CD4-positive, alpha-beta memory T cell (primary cell): ENCODE measurements at places on chromosomes 12 and 14. TPM values are rescaled to one million over a fixed set of nuclear protein-coding genes. Genes with fewer than 3 reads are reported as not detected.

DNA sequence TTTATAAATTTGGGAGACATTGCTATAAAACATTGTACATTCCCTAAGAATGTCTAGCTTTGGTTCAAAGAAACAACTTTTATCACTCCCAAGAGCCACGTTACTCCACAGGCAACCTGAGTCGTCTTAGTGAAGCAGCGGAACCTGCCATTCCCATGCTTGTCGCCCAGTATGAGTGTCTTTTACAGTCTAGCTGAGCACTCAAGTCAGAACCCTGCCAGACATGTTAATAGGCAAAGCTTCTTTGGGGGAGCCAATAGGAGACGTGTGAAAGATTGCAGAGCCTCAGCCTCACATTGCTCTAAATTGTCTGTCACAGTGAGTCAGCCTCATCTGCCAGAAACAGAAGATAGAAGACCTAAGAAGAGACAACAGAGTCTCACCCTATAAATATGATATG, 541.6 kb upstream of the FLRT2 start:
- DNase-seq, result no peak

Gene NGB
- total RNA-seq, result not detected

Gene TMEM63C
- 0.36 TPM for total RNA-seq

DNA sequence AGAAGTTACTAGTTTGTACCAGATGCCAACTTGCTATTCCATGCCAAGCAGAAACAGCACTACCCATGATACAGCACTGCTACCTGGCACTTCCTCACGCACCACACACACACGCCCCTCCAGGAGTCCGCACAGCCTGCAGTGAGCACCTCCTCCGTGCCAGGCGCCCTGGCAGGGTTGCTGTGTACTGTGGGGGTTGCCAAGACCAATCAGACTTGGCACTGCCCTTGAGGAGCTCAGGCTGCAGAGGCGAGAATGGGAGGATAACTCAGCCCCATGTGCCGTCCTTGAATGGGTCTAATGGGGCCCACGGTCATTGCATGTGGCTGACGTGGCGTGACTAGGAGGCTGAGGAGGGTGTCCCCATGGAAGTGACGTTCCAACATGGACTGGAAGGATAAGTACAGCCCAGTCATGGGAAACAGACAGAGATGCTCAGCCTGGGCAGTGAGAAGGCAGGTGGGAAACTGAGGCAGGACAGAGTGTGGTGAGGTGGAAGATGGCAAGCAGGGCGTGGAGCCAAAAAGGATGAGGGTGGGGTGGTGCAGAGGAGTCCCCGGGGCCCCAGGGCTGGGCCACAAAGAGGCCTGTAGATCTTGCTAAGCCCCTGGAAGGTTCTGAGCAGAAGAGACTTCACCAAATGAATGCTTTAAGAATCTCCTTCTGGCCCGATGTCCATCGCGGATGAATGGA, 65.3 kb upstream of the C14orf180 start:
- DNase-seq, result no peak

GRCh38 chr12:72089678-72090077, 151.0 kb downstream of the TPH2 start:
- DNase-seq, result no peak

DNA sequence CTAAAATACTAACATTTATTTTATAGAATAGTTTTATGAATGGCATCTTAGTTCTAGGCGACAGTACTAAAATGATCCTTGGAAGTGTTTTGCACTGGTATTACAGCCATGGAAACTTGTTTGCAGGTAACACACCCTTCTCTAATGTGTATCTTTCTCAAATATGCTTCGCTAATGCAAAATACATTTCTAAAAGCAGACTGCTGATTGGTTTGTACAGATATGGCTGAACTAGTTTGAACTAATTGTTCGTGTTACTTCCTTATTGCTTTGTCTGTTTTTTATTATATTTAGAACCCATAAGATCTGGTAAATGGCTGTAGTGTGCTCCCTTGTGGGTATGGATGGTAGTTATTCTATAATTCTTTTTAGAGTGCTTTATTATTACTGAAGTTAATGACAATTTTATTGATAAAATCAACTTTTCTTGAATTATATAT, 53.0 kb downstream of the ATF7IP start:
- DNase-seq, result peak; percentile 50

DNA sequence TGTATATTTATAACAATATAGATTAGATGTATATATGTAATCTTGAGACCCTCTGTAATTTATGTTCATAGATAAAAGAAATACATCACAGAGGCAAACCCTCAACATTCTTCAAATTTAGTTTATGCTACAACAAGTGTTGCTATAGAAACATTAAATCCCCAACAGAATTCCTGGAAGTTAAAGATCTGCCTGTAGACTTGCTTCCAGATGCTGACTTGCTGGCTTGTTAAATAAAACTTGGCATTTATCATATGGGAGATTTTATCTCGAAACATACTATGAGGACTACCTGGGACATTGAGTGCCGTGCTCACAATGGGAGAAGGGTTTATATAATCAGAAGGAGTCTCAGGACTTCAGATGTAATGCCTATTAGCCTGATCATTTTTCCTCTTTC, 136.3 kb upstream of the PLXNC1 start:
- no peak for DNase-seq

DNA sequence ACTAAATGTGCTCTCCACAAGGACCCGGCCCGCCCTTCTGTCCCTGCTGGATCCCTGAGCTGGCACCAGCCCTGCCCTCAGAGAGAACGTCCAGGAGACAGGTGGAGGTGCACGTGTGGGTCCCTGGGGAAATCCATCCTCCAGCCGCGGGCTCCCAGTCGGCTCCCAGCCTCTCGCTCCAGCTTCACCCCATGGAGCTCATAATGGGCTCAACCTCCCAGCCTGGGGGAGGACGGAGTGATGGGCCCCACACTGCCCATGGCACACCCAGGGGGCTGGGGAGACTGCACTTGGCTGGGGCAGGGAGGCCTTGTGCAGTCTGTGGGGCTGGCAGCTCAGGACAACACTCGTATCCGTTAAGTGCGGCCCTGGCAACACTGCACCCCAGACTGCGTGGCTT, 250.5 kb downstream of the TMEM121 start:
- DNase-seq, result no peak
